ENCODE measurements at places on chromosomes 12 and 14.

DNA sequence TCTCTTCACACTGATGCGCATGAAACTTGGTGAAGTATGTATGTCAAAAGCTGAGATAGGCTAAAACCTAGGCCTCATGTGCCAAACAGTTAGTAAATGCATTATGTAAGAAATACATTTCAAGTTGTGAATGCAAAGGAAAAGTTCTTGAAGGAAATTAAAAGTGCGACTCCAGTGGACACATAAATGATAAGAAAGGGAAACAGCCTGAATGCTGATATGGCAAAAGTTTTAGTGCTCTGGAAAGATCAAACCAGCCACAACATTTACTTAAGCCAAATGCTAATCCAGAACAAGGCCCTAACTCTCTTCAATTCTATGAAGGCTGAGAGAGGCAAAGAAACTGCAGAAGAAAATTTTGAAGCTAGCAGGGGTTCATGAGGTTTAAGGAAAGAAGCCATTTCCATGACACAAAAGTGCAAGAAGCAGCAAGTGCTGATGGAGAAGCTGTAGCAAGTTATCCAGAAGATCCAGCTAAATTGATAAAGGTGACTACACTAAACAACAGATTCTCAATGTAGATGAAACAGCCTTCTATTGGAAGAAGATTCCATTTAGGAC, 74.2 kb downstream of the GARIN6 start:
- DNase-seq = no peak

DNA sequence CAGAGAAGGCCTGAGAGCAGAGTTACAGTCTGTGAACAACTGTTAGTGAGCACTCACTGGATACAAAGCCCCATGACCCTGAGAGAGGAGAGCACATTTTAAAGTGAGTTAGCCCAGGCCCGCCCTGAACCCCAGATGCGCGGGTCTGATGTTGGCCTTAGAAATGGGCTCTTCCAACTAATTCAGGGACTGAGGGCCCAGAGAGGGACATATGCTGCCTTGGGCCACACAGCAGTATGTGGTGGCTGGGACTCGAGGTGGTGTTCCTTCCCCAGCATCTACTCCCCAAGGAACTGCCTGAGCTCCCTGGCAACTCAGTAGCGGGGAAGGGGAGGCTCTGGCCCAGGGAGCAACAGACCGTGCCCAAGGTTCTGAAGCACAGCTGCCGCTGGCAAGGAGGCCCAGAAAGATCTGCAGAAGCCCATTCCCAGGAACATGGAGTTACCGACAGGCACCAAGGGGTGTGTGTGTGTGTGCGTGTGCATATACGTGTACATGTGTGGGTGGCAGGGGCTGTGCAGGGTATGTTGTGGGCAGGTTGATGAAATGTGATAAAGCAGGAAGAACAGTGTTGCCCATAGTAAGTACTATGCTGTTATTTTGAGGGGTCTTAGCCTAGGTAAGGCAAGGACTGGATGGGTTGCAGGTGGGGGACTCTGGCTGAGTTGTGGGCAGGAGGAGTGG, 40.5 kb downstream of the KRT80 start:
- DNase-seq = no peak

- no peak for DNase-seq
Measured at GRCh38 chr14:21711360-21711961, 37.8 kb upstream of the OR4E1 start.

DNA sequence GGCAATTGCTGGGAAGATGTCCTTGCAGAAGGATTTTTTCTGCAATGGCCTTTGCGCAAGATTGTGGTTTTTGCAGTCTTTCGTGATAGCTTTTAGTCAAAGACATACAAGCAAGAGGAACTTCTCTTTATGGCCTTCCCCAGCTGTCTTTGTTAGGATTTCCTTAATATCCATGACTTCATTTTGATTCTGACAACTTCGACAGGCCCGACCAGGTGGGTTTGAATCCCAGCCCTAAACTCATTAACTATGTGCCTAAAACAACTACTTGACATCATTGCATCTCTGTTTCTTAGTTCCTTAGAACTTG, 13.3 kb upstream of the VRK1 start:
- no peak for DNase-seq

- DNase-seq = no peak
Measured at GRCh38 chr12:116476227-116476822, 82.9 kb upstream of the MAP1LC3B2 start.

DNA sequence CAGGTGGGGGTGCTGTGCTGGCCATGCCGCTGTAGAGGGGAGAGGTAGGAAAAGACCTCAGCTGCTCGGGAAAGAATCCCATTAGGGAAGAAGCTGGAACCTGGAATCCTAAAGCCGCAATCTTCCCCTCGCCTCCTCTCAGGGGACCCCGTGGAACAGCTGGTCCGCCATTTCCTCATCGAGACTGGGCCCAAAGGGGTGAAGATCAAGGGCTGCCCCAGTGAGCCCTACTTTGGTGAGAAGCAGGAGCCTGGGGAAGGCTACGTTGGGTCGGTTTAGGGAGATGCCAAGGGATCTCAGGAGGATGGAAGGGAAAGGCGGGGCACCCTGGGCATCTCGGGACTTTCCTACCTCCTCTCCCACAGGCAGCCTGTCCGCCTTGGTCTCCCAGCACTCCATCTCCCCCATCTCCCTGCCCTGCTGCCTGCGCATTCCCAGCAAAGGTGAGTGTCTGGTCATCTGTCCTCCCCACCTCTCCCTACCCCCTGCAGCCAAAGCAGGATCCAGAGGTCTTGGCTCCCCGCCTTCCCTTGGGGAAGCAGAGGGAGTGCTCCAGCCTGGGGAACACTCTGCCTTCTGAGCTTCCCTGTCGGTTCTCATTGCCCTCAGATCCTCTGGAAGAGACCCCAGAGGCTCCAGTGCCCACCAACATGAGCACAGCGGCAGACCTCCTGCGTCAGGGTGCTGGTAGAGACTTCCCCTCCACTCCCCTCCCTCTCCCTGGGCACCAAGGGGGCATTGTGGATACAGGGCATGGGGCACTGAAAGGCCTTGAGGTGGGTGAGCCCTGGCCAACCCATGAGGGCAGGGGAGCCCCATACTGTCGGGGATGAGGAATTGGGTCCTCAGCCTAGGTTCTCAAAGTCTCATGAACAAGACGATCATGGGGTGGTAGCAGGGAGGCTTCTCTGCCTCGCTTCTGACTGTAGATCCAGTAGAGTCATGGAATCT, 12.4 kb downstream of the TNS2 start:
- DNase-seq = no peak
